ENCODE measurements at places on chromosomes 7 and 10.

GRCh38 chr7:17086403-17086802 is 204.6 kb upstream of the AGR3 start:
- DNase-seq, result no peak

GRCh38 chr10:17865351-17865750 is 56.2 kb downstream of the MRC1 start:
- DNase-seq, result no peak

DNA sequence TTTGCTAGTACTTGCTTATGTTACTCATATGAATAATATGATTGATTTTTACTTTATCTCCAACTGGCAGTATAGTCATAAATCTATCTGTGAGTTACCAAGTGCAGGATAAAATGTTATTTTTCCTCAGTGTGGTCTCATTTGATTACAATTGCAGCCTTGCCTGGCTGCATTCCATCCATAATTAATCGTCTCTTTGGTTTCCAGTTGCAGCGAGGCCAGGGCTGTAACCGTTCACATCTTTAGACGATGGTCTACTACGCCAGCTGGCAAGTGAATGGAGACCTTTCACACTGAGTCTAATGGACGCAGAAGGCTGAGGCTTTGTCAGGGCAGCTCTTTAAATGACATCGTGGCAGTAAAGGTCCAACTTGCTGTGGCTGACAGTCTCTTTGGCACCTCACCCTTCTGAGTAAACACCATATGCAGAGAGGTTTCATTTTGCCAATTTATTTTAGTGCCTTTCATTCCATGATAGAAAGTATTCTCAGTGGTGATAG is 84.0 kb downstream of the ARL4A start:
- no peak for DNase-seq

DNA sequence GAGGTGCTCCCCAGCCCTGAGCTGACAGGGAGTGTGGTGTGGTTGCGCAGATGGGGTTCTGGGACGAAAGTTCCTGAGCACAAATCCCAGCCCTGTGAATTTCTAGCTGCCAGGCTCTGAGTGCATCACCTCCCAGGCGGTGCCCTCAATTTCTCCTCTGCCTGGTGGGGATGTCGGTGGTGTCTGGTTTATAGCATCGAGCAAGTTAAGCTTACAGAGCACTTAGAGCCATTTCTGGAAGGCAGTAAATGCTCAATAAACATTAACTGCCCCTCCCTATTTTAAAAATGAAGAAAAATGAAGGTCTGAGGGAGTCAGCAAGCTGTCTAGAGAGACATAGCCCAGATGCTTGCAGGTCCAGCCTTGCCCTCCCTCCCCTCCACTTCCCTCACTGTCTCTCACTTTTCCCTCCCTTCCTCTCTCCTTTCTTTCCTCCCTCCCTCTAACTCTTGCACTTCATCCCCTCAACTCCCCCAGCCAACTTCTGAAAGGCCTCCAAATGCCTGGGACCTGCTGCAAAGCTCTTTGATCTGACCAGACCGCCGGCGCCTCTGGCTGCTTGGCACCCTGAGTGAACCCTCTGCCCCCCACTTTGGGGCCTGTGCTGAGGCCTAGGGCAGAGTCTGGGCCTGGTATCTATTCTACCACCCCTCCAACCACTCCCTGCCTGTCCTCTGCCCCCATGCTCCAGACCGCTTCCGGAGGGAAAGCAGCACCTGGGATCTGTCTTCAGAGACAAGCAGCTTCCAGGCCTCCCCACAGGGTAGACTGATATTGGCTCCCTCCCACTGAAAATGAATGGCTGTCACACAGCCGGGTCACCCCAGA is 438.3 kb downstream of the RPS24 start:
- no peak for DNase-seq

- no peak for DNase-seq
Observed at GRCh38 chr7:104327938-104328295, 486 bp upstream of the LHFPL3 start.

GRCh38 chr7:91424371-91424770 is 160.1 kb downstream of the FZD1 start:
- DNase-seq, result no peak

DNA sequence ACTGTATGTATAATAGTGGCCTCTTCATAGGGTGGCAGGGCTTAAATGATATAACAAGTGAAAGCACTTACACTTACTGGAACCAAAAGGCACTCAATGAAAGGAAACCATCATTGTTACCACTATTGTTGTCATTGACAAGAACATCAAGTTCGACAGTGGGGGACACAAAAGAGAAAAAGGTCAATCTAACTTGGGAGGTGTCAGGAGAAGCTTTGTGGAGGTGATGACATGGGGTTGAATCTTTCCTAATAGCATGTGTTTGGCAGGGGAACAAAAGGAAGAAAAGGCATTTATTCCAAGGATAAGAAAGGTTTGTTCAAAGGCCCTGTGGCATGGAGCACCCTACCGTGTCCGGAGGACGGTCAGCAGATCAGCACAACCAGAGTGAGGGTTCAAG is 18.2 kb upstream of the ENO4 start:
- no peak for DNase-seq

GRCh38 chr7:106031300-106032035 is 68.4 kb downstream of the CDHR3 start:
- no peak for DNase-seq

DNA sequence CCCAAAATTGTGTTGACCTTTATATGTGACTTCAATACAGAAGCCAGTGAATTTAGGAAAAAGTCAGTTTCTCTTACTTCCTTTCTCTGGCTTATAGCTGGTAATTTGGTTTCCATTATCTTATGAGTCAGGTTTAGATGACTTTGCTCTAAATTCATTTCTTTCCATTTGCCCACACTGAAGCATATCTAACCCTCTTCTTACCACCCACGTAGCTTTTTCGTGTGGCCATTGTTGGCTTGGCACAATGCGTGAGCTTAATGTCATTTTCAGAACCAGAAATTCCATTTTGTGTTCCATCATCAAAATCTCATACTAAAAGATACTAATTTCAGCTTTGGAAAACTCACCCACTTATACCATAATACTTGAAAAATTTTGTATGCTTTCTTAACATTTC is 271.2 kb downstream of the INHBA start:
- DNase-seq, result no peak

All from B cell (primary cell).